ENCODE measurements at places on chromosomes 1 and 21.

GRCh38 chr1:46246548-46247435 is 771 bp upstream of the RAD54L start:
- DNase-seq = peak; percentile 23

GRCh38 chr21:22343721-22344120 is 1345.5 kb downstream of the NCAM2 start:
- DNase-seq = no peak

GRCh38 chr1:245298781-245299180 is 144.0 kb downstream of the KIF26B start:
- DNase-seq = no peak

GRCh38 chr1:175758601-175759000 is 15.2 kb upstream of the TNR start:
- no peak for DNase-seq

- no peak for DNase-seq
Measured at GRCh38 chr1:175268720-175269119, 76.1 kb upstream of the KIAA0040 start.

DNA sequence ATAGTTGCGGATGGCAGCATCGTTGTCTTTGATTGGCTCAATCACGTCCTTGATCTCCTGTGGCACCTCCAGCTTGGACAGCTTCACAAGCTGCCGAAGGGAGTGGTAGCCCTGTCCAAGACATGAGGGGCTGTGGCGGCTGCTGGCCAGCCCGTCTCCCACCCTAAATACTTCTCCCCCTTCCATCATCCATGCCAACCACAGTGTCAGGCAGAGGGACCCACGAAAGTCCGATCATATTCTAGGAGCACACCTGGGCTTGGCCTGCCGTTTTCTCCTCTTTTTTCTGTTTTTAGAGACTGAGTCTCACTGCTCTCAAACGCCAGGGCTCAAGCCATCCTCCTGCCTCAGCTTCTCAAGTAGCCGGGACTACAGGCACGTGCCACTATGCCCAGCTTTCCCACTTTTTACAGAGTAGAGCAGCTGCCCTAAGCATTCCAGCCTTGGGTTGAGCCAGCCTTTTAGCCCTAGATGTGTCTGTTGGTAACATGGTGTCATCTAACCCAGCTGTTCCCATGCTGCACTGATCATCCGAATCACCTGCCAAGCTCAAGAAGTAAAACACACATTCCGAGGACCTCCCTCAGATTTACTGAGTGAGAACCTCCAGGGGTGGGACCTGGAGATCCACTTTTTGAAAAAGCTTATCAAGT is 10.4 kb downstream of the MTHFR start:
- DNase-seq = no peak

GRCh38 chr1:18919197-18919905 is 17.0 kb upstream of the ALDH4A1 start:
- no peak for DNase-seq

GRCh38 chr1:158212320-158212719 is 31.6 kb downstream of the CD1D start:
- DNase-seq = no peak

DNA sequence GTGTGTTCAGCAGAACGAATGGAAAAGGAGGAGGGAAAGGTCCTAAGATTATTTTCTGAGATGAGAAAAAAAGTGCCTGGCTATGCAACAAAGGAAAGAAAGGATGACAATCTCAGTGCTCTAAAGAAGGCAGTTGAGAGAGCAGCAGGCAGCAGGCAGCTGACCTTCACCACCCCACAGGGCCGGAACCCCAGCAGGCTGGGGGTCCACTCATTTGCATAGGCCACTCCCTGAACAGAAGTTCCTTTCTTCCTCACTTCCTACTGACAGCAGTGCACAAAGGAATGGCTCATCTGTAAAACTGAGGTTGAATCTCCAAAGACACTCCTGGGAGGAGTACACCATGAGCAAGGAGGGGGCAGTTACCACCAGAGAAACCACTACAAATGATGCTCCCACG is 41.4 kb upstream of the TNR start:
- DNase-seq = no peak

GRCh38 chr1:212007886-212008285 is 27.5 kb downstream of the INTS7 start:
- DNase-seq = no peak

GRCh38 chr1:201773764-201774163 is 55.2 kb upstream of the IPO9 start:
- no peak for DNase-seq

GRCh38 chr1:8121261-8122159 is 95.4 kb upstream of the ERRFI1 start:
- no peak for DNase-seq

- no peak for DNase-seq
Measured at GRCh38 chr1:156114919-156115513, 505 bp downstream of the LMNA start.

- no peak for DNase-seq
Measured at GRCh38 chr21:38227401-38227800, 29.4 kb upstream of the KCNJ15 start.

- no peak for DNase-seq
Measured at GRCh38 chr1:113935970-113936369, 6.8 kb downstream of the HIPK1 start.

DNA sequence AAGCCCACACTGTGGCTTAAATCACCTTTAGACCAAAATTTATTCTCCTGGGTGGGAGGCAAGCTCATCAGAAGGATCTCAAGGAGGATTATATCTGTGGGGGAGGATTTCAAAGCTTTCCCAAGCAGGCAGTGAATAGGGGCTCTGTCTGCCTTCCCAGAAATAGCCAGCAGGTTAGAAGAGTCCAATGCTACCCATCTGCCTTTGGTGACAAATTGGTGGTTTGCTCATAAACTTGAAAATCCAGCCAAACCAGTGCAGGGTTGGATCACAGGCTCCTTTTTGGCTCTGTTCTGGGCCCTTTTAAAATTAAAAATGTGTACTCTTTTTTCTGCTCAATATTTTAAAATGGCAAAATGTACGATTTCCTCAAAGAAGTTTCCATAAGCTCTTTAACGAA is 118.9 kb upstream of the ZC3H11B start:
- no peak for DNase-seq

GRCh38 chr1:206114692-206115640 is 2.2 kb downstream of the AVPR1B start:
- no peak for DNase-seq

DNA sequence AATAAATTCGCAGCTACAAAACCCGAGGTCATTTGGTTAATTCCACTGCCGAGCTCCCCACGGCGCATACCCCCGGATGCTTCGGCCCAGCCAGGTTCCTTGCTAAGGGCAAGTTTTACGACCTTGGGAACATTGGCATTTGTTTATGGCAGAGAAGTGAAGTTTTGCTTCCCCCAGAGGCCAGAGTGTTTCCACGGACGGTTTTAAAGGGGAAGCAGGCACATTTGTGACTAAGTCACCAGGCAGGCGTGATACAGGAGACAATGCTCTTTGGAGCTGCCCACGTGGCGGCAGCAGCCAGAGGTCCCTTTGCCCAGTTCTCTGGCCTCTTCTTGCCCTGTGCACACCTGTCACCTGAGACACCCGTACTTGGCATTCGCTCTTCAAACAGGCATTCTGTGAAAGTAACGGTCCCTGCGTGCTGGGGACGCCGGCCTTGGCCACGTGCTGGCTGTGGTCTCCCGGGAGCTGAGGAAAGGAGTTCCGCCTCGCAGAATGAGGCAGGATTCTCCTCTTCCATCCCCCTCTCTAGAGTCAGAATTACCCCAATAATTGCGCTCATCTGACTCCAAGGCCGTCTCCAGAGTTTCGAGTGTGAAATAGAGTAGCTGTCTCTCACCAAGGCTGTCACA is 138.3 kb downstream of the PRDM16 start:
- no peak for DNase-seq

DNA sequence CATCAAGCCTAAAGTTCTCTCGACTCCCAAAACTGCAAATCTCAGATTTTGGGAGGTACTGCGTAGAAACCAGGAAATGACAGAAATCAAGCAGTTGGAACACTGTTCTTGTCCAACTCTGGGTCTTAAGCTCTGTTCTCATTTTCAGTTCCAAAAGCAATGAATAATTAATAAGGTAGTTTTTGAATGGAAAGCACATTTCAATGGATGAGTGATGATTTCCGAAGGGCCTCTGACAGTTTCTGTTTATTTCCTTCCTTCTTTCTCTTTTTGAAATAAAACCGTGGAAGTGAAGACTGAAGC is 20.9 kb upstream of the TARBP1 start:
- DNase-seq = no peak

- DNase-seq = no peak
Measured at GRCh38 chr1:112172294-112172882, 182.9 kb upstream of the KCND3 start.

DNA sequence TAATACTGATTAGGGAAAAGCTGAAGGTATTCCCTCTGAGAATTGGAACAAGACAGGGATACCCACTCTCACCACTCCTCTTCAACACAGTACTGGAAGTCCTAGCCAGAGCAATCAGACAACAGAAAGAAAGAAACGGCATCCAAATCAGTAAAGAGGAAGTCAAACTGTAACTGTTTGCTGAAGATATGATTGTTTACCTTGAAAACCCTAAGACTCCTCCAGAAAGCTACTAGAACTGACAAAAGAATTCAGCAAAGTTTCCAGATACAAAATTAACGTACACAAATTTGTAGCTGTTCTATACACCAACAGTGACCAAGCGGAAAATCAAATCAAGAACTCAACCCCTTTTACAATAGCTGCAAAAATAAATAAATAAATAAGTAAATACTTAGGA is 78.6 kb downstream of the EXTL2 start:
- no peak for DNase-seq

DNA sequence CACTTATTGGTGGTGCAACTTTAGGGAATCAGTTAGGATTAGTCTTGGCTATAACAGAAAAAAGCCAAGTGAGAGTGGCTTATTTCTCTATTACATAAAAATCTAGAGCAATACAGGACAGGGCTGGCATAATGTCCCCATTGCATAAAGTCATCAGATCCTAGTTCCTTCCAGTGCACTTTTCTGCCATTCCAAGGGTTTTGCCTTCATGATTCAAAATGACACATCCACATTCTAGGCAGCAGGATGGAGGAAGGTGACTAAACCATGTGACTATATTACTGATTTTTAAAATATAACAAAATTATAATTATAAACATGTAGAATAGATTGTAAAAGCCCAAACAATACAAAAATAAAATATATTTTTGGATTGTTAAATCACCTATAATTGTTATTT is 18.8 kb downstream of the JUN start:
- no peak for DNase-seq

GRCh38 chr1:206419250-206419649 is 51.0 kb upstream of the IKBKE start:
- DNase-seq = no peak

DNA sequence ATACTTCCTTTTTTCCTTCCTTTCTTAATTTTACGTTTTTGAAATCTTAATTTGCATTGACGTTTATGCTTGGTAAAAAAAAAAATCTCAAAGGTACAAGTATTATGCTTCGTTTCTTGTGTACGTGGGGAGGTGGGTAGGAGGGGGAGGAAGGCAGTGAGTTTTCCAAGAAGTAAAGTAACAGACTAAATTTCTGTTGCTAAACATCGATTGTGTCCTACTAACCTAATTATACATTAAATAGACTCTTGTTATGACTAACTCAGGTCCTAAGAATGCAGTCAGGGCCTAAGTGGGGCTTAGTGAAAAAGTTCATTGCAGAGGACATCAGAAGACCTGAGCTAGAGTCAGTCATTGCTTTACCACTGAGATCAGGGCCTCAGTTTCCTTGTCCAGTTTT is 17.5 kb downstream of the NEK7 start:
- no peak for DNase-seq

DNA sequence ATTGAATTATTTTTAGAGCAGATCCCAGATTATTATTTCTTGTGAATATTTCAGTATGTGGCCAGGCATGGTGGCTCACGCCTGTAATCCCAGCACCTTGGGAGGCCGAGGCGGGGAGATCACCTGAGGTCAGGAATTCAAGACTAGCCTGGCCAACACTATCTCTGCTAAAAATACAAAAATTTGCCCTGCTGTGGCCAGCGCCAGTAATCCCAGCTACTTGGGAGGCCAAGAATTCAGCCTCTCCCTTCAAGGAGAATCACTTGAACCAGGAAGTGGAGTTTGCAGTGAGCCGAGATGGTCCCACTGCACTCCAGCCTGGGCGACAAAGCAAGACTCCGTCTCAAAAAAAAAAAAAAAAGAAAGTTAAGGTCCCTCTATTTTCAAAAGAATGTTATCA is 4.3 kb downstream of the OSBPL9 start:
- no peak for DNase-seq

DNA sequence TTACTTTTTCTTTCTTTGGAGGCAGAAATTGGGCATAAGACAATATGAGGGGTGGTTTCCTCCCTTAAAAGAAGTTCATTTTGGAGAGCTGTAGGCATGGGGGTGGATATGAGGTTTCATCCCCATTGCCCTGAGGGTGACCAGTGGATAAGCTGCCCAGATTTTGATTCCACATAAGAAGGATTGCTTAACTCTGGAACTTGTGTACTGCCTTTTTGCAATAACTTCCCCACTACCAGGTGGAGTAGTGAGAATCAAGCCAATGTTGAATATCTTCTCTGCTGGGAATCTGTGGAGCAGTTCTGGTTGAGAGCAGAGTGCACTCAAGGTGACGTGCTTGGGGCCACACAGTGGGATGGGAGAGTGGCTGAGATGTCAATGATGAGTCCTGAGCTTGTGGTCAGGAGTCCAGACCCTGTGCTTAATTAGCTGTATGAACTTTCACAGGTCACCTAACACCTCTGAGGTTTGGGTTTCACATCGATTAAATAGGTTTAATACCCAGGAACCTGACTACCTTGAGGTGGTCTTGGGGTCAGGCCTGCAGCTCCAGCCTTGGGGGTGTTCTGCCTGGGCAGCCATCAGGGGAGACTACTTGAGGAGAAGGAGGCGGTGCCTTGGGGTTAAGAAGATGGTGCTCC is 152.9 kb downstream of the FCRL5 start:
- DNase-seq = no peak

GRCh38 chr1:226034482-226034881 is 28.0 kb upstream of the H3-3A start:
- no peak for DNase-seq

GRCh38 chr21:44845418-44846223 is 27.8 kb upstream of the SUMO3 start:
- DNase-seq = peak; percentile 33

DNA sequence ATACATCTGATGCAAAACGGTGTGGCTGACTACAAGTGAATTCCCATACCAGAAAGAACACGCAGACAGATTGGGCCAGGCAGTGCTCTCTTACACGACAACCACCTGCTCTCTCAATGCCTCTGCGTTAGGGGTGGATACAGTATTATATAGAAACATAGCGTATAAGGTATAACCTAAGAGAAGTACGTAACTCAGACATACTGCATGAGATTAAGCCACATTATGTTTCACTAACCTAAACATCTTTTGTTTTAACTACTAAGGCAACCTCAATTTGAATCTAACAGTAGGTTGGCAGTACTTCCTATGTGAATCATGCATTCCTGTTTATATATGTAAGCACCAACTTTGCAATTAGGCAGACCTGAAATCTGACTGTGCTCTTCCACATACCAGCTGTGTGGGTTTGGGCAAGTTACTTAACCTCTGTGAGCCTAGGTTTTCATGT is 58.1 kb upstream of the COA6 start:
- no peak for DNase-seq

DNA sequence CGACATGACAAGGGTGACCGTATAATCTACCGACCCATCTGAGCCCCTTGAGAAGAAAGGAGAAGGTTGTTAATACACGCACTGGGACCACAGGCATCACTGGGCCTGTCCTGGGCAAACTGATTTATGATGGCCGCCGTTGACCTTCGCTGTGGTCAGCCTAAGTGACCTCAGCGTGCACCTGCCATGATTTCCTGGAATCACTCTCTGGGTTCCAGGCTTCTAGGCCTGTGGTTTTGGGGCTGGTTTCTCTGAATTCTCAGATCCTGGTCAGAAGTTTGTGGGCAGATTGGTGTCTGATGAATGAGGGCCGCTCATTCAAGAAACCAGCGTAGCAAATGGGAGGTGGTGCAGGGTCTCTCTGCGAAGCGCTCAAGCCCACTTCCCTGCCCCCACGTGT is 64.0 kb downstream of the SIK1 start:
- DNase-seq = no peak
